Activated CD8-positive, alpha-beta T cell treated with anti-CD3 and anti-CD28 coated beads for 36 hours (primary cell): ENCODE measurements at places on chromosomes 7 and 10. TPM values are rescaled to one million over a fixed set of nuclear protein-coding genes. Genes with fewer than 3 reads are reported as not detected.

- peak; percentile 59 for DNase-seq
Observed at GRCh38 chr10:102152545-102152890, 329 bp downstream of the NOLC1 start.

The LRRC4 gene
- not detected for total RNA-seq

The ABCC2 gene
- total RNA-seq: 1.0 TPM

- peak; percentile 54 for DNase-seq
Observed at GRCh38 chr7:1593091-1593866, 23.4 kb upstream of the PSMG3 start.

The PRRT4 gene
- total RNA-seq: 0.69 TPM

DNA sequence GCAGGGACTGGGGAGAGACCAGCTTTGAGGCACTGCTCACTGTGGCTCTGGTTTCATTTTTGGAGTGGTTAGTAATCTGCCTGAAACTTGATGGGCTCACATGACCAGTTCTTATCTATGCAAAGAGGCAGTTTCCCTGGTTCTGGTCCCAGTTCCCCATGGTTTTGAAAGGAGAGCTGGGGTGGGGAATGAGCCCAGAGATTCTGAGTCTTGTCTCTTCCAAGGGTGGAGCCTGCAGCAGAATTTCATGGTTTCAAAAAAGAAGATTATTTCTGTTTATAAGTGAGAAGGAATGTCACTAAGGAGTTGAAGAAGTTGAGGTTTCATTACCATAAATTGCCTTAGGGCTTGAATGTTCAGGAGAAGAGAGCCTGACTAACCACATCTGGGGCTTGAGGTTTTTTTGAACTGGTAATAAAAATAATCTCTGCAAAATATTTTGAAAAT, 190.2 kb upstream of the HABP2 start:
- no peak for DNase-seq

The MMP21 gene
- total RNA-seq: not detected

GRCh38 chr7:70027867-70028266, 429.6 kb downstream of the AUTS2 start:
- peak; percentile 13 for DNase-seq

- peak; percentile 42 for DNase-seq
Observed at GRCh38 chr7:50863053-50863452, 80.4 kb upstream of the GRB10 start.

DNA sequence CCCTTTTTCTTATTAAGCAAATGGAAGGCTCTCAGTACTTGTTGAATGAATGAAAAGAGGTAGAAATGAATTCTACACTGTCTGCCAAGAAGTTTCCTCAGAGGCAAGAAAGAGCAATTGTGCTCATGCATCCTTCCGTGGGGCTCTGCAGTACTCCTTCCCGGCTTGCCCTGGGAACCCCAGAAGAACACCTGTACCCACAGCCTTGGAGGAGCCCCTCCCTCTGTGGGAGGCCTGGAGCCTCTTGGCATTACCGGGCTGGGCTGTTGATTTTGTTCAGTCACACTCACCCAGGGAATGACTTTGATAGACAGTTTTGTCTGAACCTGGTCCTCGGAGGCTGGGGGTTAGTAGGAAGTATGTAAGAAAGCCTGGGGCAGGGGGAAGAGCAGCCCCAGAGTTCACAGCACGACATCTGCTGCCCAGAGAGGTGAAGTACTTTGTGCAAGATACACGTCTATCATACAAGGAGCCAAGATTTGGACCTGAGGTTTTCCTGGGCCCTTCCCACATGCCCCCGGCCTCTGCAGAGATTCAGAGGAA, 134.8 kb upstream of the GDF10 start:
- peak; percentile 23 for DNase-seq

- peak; percentile 42 for DNase-seq
Observed at GRCh38 chr10:112565434-112566053, 118.5 kb downstream of the VTI1A start.

- no peak for DNase-seq
Observed at GRCh38 chr7:135186261-135186540, 15.7 kb upstream of the CYREN start.

DNA sequence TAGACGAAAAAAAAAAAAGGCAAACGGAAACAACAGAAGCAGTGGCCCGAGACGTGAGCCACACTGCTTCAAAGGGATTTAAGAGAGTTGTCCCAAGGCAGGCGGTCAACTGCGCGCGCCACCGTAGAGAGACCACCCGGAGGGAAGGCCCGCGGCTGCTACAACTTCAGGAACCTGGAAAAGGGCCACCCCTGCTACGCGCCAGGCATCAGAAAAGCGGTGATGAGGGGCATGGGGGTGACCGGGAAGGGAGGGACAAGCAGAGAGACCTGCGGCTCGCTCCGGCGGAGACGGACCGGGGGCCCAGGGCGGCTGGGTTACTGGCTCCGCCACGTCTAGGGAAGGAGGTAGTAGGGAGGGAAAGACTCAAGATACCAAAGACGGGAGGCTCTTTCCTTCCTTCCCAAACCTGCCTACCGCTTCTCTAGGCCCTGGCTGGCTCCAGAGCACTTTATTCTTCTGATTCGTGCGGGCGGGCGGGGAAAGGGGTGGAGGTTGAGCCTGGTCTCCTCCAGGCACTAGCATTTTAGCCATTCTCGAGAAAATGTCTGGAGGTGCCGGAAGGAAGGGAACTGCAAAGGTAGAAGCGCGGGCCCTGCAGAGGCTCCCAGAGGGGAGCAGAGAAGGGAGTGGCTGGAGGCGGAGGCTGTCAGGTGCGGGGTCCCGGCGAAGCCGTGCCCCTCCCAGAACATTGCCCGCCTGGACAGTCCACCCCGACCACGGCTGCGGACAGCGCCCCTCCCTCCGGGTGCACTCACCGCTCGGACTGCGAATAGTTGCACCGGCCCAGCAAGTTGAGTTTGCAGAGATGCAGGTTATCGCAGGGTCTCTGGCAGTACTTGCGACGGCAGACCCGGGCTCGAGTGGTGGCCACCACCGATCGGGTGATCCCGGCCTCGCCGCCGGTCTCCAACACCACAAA, 993 bp downstream of the ZC3HAV1 start:
- DNase-seq: peak; percentile 37

- no peak for DNase-seq
Observed at GRCh38 chr10:98460837-98461499, 14.2 kb upstream of the HPS1 start.

The SMKR1 gene
- total RNA-seq: 3.6 TPM

- no peak for DNase-seq
Observed at GRCh38 chr10:21174715-21175495, 277.8 kb upstream of the NEBL start.

The NUPR2 gene
- not detected for total RNA-seq

DNA sequence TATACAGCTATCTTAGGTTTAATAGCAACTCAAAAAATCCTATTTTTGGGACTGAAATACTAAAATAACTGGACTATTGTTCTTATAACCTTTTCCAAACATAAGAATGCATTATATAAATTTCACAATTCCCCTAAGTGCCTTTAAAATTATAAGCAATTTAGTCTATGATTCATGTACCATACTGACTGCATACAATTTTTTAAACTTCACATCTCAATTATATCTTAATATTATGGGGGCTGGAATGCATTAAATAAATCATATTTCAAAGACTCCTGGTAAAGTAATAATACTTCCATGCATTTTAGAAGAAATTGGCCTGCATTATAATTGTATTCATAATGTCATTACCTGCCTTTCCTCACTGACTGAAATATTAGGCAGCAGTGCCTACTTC, 144.6 kb downstream of the CHCHD3 start:
- DNase-seq: no peak
